ENCODE measurements at places on chromosomes 7 and 10.

DNA sequence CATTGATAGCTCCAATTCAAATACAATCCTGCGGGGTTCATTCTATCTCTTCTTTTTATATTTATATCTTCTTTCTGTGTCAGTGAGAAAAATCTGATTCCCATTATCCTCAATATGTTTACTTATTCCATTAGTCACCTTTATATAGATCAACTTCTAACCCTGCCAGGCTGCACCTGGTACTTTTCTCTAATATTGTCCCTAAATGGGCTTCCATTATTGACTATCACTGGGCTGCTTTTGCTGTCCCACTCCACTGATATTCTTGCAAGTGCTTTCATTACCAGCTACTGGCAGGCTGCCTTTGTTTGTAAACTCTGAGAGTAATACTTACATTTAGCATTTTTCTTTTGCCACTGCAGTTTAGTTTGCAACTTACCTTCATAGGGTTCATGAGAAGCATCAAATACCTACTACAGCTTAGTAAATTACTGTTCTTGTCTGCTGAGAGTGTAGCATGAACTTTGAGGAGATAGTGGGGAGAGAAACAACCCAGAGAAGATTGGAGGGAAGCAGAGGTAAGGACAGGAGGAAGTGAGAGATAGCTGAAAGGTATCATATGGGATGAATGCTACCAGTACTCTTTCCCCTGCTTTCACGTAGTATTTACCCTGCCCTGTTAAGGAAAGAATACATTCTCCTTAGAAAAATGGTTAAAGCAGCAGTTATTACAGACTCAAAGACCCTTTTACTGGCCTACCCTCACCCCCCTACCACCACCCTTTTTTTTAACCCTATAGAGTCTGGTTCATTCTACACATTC is 119.1 kb downstream of the PHTF2 start:
- no peak for DNase-seq

DNA sequence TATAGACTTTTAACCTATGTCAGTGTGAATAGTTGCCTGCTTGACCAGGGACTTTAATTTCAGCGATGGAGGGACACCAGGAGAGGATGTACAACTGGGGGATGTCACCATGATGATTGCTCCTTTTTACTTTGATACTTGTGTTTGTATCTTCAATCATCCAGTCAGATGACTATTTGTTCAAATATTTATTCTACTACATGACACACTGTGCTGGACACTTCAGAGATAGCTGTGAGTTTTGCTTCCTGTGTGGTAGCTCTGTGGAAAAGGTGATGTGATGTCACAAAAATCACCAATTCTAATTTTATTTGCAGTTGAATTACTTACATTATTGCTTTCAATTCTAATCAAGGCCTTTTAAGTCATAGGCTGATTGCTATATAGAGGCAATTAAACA is 62.7 kb upstream of the CREB5 start:
- DNase-seq: no peak

GRCh38 chr7:46908770-46909169 is 673.1 kb downstream of the TNS3 start:
- no peak for DNase-seq

DNA sequence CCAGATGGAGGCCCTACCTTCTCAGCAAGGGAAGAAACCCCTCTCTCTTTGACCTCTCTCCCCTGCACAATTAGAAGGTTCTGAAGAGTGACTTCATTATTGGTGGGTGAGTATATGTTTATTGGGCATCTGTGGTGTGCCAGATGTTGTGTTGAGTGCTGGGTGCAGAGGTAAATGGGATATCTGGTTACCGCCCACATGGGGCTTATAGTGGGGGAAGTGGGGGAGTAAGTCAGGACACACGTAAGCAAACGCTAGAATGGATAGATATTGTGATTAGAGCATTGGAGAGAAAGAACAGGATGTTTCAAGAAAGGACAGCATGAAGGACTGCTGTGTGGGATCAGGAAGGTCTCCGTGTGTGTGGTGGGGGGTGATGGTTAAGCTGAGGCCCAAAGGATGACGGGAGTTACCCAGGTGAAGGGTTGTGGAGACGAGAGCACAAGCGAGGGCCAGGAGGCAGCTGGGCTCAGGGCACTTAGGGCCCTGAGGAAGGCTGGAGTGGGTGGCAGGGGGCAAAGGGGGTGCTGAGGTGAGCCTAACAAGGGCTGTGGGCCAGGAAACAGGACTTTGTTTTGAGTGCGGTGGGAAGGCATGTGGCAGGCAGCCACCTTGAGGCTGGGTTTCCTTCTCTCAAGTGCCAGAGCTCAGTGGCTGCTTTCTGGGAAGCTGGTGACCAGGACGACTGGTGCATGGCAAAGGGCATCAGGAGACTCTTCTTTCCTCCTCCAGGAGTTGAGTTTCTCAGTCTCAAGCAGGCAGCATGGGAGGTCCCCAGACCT is 299.9 kb downstream of the RPS24 start:
- DNase-seq: peak; percentile 37

GRCh38 chr7:155674556-155674955 is 30.1 kb downstream of the RBM33 start:
- no peak for DNase-seq

GRCh38 chr7:130182990-130183389 is 22.2 kb downstream of the TMEM209 start:
- no peak for DNase-seq

- no peak for DNase-seq
These were observed 463.6 kb downstream of the PLXNA4 start for GRCh38 chr7:132112657-132113056.

DNA sequence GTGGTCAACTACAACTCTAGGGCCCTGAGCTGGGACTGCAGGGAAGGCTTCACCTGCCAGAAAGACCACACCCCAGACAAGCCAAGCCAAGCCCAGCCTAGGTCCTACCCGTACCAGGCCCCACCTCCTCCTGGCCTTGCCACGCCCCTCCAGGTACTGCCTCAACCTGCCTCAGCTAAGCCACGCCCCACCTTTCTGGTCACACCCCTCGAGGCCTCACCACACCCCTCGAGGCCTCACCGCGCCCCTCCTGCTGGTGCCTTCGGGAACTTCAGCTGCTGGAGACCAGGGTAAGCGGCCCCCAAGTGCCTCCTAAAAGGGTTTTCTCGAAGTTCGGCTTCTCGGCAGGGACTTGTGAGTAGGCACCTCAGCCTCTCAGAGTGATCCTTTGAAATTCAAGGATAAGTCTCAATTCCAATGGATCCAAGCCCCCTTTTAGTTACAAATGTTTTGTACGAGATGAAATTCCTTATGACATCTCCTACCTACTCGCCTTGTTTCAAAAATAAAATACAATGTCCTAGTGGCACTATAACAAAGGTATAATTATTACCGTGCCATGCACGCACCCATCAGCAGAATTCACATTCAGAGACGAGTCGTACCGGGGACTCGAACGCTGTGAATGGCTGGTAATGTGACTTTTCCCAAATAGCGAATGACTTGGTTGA is 171.2 kb downstream of the ARHGAP21 start:
- peak; percentile 9 for DNase-seq

DNA sequence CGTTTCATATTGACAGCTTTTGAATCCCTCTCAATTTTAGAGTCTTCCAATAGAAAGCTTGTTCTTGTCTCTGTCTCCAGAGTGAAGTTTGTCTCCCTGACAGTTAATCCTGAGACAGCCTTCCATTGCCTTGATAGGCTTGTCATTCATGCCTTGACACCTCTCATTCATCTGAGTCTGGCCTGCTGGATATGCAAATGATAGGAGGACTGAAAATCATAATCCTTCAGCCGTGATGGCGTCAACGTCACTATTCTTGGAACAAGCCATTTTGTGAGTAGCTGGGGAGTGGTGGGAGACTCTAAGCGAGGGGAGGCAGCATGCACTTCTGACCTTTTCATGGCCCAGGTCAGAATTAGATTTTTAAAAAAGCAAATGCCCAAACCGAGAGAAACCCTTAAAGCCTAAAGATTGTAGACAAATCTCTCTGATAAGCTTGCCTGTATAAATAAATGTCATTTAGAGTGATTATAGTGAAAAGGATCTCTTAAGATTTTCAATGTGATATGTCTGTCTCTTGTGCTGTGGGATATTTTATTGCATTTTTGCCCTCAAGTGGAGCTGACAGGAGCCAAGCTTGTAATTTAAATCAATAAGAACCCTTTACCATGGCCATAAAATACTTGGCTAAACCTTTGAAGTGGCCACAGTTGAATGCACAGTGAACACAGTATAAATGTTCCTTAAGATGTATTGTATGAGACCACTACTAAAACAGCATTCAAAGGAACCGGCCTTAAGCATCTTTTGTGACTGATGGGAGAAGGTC is 148.8 kb downstream of the SNX10 start:
- DNase-seq: no peak

DNA sequence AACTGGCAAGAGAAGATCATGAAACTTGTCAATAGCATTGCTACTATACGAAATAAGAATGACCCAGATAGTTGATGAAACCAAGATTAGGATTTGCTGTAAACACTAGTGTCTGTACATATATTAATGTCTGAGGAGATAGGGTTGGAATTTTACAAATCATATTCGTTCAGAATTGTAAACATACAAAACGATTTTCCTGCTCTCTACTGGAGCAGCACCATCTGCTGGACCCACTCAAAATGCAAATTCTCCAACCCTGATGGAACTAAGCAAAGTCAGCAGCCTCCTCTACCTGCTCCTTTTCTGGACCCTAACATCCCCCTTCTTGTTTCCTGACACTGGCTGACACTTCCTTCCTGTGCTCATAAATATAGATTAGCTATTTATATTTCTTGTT is 29.4 kb upstream of the SGMS1 start:
- no peak for DNase-seq

- DNase-seq: no peak
These were observed 54.4 kb downstream of the ADCYAP1R1 start for GRCh38 chr7:31106303-31107105.

DNA sequence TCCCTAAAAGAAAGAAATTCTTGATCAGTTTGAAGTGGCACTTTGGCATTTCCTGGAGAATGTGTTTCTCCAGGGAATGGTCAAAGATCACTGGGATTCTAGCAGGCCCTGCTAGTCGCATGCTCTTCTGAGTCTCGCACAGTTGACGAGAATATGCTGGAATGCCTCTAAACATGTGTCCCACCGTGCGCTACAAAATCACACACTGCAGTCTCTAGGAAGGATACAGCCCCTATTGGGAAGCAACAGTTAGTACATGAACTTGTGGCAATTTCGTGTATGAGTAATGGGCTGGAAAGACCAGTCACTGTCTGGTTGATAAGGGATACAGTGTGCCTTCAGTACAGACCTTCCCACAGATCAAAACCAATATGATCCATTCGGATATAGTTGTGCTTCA is 257.9 kb downstream of the PRPF18 start:
- no peak for DNase-seq

- no peak for DNase-seq
These were observed 108.7 kb downstream of the GFRA1 start for GRCh38 chr10:116164291-116164690.
